ENCODE measurements at places on chromosomes 4 and X. TPM values are rescaled to one million over a fixed set of nuclear protein-coding genes. Genes with fewer than 3 reads are reported as not detected.

Gene GLRB
- 13.3 TPM for total RNA-seq

Gene CCDC158
- total RNA-seq: not detected

DNA sequence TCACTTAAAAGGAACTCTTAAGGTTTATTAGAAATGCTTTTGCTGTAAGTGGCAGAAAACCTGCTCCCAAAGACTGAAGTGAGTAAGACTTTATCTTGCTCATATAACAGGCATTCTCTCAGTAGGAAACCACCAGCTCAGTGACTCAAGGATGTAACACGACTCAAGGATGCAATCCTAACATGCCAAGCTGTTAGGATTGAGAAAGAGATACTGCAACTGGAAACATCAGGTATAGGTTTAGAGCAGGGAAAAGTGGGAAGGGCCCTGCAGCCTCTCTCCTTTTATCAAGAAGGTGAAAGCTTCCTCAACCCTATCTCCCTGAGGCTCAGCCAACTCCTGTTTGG lies 11.9 kb upstream of the SLC9A7 start:
- DNase-seq: peak; percentile 87

DNA sequence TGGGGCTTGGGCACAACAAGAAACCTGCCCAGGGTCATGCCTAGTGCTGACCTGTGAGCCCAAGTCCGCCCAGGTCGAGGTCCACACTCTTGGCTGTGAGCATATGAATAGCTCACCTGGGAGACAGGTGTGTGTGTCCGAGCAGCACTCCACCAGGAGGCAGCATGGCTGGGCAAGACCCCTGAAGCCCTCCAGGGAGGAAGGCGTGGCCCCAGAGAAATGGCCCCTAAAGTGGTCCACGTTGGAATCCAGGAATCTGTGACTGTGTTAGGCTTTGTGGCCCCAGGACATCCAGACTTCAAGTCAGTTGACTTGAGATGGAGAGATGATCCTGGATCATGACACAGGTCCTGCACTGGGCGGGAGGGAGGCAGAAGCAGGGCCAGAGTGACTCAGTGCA lies 138.8 kb downstream of the CPZ start:
- no peak for DNase-seq

DNA sequence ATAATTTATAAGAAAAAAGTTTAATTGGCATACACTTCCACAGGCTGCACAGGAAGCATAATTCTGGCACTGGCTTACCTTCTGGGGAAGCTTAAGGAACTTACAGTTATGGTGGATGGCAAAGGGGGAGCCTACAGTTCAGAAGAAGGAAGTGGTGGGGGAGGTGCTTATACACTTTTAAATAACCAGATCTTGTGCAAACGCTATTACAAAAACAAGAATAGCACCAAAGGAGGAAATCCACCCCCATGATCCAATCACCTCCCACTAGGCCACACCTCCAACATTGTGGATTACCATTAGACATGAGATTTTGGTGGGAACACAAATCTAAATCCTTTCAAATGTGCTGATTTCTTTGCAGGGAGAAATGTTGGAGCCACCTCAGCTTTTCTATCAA lies 287.7 kb downstream of the CPXCR1 start:
- no peak for DNase-seq

All from LHCN-M2 (cell line).